ENCODE measurements at places on chromosomes 4 and X.
A peak's percentile ranks its signal among the peaks of the same experiment; 100 is the strongest.

DNA sequence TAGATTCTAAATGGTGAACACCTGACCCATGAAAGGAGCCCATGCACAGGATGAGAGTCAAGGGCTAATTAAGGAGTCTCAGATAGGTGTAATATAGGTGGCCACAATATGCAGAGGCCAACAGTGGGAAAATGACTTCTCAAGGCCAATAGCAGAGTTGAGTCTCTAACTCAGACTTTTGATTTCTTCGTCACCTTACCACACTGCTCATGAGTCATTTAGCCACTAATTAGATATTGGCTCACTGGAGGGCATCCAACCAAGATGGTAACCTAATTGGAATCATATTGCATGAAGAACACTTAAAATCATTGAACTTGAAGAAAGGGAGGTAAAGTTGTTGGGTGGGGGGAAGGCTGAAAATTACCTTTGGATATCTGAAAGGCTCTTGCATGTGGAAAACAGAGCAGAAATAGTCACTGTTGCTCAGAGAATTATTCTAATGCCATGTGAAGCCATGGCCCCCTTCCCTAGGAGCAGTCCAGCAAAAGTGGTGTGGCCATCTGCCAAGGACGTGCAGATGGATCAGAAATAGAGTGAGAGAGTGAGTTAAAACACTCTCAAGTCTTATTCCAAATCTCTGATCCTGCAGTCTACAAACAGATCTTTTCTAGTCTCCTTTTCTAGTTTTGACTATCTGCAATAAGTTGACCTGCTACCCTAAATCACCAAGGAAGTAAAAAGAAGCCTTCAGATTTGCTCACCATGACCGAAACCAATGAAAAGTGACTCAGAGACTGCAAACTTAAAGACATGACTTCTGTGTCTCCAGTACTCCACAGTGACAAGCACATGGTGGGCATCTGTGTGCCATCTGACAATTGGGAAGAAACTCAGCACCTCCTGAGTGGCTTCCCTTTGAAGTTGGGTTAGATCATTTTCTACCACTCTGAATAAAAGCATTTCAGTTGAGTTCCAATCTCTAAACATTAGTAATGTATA is 93.9 kb upstream of the C1QTNF7 start:
- DNase-seq: no peak

GRCh38 chr4:165331359-165331758 is 3.9 kb downstream of the MSMO1 start:
- no peak for DNase-seq

DNA sequence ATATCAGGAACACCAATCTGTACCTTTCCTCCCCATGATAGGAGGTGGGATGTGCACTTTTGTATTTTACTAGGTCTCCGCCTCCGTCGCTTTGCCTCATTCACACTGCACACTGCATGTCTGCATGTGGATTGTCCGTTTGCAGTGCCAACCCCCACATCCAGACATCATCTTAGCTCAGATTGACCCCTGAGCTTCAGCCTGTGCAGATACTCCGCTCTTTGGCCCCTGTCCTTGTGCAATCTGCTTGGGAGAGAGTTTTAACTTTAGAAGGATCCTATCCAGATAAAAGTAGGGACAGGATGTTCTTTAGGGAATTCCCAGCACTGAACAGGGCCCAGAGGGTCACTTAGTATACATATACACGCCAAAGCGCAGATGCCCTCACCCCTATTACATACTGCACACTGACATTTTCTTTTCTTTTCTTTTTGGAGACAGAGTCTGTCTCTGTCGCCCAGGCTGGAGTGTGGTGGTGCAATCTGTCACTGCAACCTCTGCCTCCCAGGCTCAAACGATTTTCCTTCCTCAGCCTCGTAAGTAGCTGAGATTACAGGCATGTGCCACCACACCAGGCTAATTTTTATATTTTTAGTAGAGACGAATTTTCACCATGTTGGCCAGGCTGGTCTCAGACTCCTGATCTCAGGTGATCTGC is 43.3 kb upstream of the FBXW7 start:
- DNase-seq: no peak

DNA sequence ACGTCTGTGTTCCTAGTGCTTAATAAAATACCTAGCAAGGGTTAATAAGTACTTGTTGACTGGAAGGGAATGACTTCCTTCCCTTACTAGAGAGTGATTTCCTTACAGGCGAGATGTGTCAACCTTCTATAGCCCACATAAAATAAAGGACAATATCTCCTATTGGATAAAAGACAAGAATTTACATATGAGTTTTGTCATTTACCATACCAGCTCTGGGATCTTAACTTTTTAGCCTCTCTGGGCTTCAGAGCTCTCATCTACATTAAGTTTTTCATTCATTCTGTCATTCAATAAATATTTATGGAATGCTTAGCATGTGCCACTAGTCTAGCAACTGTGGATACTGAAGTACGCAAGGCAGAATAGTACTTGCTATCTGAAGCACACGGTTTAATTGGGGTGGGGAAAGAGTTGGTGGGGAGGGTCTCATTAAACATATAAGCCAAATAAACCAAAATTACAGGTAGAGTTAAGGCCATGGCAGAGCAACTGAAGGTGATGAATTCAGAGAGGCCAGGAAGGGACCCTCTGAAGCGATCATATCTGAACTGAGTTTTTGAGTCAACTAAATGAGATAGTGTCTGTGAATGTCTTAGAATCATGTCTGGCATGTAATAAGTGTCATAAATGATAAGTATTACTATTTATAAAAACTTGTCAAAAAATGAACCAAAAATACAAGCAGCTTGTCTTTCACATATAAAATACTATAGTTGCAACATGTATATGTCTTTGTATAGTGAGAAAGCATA is 91.6 kb upstream of the BMP2K start:
- no peak for DNase-seq

DNA sequence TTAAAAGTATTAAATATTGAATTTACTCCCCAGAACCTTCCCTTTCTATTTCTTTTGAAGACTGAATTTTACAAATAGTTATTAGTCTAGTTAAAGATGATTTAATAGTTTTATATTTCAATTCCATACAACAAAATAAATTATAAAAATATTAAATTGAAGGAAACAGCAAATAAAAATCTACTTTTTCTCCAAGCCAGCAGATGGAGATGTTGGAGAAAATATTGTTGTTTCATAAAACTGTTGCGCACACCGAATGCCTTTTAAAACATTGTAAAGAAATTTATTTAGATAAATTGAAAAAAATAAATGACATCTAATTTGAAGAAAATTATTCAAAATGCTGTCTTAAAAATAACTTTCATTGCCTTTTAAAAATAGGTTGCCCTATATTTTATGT is 5.5 kb downstream of the GRIA2 start:
- DNase-seq: no peak

DNA sequence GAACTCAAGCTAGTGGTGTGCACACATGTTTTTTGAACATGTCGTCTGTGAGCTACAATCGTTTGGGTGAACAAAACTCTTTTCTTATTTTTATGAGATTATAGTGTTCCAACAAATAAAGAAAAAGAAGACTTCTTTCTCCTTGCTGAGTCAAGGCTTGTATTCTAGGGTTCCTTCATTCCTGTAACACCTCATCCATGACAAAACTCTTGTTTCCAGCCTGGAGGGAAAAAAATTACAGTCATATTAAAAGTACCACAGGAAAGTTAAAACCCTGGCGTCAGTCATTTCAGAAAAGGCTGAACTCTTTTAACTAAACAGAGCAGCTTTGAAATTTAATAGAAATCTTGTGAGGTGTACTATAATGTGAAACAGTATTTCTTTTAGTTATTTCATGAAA is 79.2 kb upstream of the BOD1L1 start:
- DNase-seq: no peak

GRCh38 chr4:176002007-176002613 is 63.5 kb upstream of the WDR17 start:
- peak; percentile 14 for DNase-seq

GRCh38 chrX:42090395-42090794 is 167.0 kb upstream of the CASK start:
- no peak for DNase-seq

DNA sequence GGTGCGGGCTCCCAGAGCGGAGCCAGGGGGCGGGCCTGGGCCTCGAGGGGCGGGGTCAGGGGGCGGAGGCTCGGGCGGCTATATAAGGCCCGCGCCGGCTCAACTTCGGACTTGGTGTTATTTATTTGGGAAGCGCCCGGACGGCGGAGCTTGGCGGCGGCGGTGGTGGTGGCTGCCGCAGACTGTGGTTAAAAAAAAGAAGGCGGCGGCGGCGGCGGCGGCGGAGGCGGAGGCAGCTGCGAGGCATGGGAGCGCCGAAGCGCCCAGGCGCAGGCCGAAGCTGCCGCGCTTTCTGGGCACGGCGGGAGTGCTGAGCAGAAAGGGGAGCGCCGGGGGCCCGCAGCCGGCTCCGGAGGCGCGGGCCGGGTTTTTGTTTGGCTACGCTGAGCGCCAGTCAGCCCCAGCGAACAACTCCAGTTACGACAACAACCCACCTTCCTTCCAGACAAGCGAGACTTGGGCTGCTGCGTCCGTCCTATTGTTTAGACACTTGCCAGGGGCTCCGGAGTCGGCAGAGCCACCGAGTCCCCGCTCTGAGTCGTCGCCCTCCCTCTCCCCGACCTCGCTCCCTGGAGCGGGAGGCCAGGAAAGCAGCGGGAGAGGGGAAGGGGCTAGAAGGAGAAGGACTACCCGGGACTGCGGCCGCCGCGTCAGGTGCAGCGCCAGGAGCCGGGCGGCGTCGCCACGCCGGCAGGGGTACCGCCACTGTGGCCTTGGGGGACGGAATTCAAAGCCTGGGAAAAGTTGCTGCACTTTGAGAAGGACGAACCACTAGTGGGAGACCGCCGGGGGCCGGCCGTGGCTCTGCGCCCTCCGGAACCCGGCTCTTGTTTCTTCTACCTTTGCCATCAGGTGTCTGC is at the start of gene SLIT2:
Gene SLIT2 (plus strand): TSS at position 110 of the 860 bp plus-strand sequence. CDS start 1,911 bp downstream, outside the sequence.
- DNase-seq: peak; percentile 59

- no peak for DNase-seq
Measured at GRCh38 chr4:111454961-111455360, 690.3 kb upstream of the FAM241A start.

DNA sequence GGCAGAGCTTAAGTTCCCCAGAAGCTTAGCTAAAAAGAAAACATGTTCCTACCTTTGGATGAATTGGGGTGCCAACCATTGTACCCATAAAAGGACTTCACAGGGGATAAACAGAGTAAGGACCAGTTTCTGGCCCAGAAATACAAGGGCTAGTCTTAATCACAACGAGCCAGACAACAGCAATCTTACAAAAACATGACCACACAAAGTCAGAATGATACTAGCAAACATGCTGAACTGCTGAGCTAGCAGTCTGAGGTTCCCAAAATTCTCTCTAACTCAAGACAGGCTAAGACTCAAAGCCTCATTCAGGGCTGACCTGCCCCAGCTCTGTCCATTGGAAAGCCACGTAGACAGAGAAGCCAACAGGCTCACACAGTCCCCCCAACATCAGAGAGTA is 40.3 kb downstream of the ATP11C start:
- DNase-seq: no peak

- no peak for DNase-seq
Measured at GRCh38 chr4:20592013-20592412, 108.2 kb upstream of the PACRGL start.

DNA sequence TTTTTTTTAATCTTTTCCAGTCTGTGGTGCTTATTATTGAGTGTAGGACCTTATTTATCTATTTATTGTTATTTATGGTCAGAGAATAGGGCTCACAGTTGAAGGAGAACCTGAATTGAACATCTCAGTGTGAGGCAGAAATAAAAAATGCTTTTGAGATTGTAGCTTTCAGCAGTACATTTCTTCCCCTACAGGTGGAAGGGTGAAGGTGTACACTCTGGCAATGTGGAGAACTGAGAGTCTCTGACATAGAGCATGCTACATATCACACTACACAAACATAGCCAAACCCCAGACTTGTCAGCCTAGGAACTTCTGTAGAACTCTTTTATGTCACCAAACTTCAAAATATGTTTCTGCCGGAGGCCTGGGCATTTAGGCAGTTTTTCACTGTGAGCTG is 140.2 kb downstream of the STIM2 start:
- DNase-seq: peak; percentile 5

GRCh38 chr4:80286451-80286850 is 20.0 kb downstream of the FGF5 start:
- DNase-seq: no peak

DNA sequence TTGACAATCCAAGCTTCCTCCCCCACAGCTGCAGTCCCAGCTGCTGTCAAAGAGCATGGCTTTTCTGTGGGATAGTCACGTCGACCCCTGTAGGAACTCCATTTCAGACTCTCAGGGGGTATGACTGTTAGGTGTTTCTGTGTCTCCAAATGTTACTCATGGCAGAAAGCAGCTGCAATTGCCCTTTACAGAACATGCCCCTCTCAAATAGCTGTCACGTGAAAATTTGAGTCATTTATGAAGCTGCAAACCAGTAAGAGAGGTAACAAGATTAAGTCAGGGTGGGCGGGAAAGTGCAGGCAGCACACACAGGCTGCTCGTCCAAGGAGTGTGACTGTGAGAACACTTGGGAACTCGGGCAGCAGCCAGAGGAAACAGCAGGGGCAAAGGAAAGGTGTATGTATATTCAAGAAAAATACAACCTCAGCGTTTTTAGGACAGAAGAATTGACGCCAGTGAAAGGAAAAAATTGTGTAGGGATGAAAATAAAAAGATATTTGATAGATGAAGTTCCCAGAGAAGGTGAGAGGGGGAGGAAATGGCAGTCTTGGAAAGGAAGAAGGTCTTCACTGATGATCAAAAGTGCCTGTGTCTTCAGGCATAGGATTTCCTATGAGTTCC is 66.5 kb upstream of the TMEM184C start:
- no peak for DNase-seq

- no peak for DNase-seq
Measured at GRCh38 chr4:134585972-134586371, 384.4 kb upstream of the PABPC4L start.

- no peak for DNase-seq
Measured at GRCh38 chr4:18858229-18858922, 836.8 kb upstream of the LCORL start.

- DNase-seq: no peak
Measured at GRCh38 chrX:34848281-34848680, 94.3 kb upstream of the FAM47B start.

GRCh38 chr4:86957215-86957614 is 22.4 kb downstream of the AFF1 start:
- no peak for DNase-seq

- DNase-seq: no peak
Measured at GRCh38 chr4:137748616-137749015, 216.3 kb upstream of the PCDH18 start.

DNA sequence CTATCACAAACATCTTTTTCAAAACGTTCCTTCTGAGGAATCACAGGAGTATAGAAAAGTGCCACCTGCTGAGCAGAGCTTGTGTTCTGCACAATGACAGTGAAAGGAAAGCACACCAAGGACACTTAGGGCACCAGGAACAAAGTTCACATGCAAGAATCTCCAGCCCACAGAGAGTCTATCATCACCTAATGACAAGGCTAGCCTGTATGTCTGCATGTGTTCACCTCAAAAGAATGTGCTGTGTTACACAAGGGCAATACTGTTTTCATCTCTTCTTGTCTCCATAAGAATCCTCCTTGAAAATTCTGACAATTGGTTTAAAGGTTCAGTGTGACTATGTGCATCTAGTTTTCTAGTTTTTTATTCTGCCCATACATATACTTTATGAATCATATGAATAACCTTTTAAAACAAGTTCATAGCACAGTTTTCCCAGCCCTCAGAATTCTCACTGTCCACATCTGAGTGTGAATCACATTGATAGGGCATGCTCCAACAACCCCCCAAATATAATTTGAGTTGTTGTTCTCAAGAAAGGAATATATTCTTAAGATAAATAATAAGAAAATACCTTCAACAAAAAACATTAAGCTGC is 118.0 kb downstream of the PWWP3B start:
- DNase-seq: no peak

Measured in NCI-H510A treated with DMSO at 0.1 percent for 48 hours (cell line).